ENCODE measurements at places on chromosomes 12 and 14.
A peak's percentile ranks its signal among the peaks of the same experiment; 100 is the strongest.

DNA sequence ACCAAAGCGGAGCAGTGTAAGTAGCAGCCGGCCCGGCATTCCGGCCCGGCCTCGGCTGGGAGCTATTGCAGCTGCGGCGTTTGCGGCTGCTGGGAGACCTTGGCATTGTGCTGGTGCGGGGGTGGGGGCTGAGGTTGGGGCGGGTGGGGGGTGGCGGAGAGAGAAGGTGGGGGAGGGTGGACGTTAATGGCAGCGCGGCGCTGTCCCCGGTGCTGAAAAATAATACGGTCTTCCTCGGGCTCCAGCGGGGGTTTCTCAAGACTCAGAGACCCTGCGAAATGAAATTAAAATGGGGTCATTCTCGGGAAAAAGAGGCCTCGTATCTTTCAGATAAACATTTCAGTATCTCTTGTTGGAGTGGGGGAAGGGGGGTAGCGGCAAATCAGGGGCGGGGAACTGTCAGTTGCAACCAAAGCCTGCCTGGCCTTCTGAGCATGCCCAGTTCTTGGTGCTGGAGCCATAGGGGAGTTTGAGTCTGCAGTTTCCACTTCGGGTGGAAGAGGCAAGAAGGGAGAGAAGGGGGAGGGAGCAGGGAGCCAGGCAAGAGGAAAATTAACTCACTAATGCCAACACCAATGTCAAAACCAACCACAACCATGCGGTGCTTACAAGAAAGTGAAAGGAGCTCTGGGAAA, 414 bp downstream of the UNC79 start:
- no peak for DNase-seq

GRCh38 chr12:109714141-109714912, 702 bp downstream of the FAM222A start:
- DNase-seq: peak; percentile 27

GRCh38 chr12:71300772-71301675, 138.6 kb upstream of the LGR5 start:
- DNase-seq: no peak

- DNase-seq: no peak
Measured at GRCh38 chr14:74936731-74937130, 13.7 kb upstream of the RPS6KL1 start.

GRCh38 chr14:58270628-58271027, 26.0 kb downstream of the PSMA3 start:
- DNase-seq: no peak

DNA sequence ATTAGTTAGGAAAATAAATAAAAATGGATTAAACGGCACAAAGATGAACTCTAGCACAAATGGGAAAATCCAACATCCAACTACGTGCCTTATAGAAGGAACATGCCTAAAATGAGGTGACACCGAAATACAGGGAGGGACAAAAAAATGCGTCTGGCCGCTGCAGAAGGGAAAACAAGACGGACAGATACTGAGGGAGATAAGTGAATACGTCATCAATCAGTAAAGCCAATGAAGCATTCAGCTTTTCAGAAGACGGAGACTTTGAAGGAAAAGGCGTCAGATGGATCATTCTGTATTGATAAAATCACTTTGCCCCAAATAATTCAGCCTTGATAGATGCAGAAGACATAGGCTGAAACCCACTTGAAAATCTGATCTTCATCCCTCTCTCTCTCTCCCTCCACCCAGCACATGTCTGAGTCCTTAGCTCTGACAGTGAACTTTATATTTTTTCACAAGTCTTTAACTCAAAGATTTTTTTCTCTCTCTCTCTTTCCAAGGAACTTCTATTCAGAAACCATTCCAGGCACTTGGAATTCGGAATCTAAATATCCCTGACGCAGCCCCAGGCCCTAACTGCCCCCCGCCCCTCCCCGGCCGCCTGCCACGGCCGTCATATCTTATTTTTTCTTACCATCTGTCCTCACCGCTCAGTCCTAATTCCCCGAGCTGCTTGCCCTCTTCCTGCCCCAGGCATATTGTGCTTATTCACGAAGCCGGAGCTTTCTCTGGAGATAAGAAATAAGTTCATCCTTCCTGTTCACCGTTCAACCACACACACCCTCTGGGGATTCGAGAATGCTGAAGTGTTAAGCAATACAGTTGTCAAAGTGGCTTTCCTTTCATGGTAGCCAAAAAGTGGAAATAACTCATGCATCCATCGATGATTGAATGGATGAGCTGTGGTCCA, 35.5 kb upstream of the RFLNA start:
- no peak for DNase-seq

GRCh38 chr14:31137214-31137889, 70.2 kb downstream of the HECTD1 start:
- DNase-seq: no peak

DNA sequence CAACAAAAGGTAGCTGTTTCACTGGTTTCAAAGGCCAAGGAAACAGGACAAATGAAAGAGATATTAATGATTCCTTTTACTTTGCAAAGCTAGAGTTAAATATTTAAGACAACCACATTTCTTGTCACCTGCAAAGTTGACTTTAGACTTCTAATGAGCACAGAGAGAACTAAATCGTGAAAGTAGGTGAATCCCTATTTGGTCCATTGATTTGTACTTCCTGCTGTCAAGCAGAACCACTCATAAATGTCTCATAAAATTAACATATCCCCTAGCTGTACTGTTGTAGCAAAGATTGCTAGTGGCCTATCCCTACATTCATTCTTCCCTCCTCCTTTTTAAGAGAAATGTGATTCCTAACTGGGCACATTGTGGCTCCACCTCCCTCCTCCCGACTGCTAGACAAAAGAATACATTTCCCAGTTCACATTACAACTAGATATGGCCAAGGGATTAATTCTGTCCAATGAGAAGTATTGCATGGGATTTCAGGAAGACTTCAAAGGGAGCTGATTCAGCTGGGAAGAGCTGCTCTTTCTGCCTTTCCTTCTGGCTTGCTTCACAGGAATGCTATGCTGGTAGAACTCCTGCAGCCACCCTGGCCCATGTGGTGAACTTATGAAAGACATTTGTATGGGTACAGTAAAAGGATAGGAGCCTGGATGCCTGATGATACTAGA, 227.5 kb upstream of the ABCD2 start:
- no peak for DNase-seq

- no peak for DNase-seq
Measured at GRCh38 chr12:81957631-81958030, 198.5 kb upstream of the PPFIA2 start.

- peak; percentile 36 for DNase-seq
Measured at GRCh38 chr14:65170768-65171507, 68.6 kb upstream of the MAX start.

DNA sequence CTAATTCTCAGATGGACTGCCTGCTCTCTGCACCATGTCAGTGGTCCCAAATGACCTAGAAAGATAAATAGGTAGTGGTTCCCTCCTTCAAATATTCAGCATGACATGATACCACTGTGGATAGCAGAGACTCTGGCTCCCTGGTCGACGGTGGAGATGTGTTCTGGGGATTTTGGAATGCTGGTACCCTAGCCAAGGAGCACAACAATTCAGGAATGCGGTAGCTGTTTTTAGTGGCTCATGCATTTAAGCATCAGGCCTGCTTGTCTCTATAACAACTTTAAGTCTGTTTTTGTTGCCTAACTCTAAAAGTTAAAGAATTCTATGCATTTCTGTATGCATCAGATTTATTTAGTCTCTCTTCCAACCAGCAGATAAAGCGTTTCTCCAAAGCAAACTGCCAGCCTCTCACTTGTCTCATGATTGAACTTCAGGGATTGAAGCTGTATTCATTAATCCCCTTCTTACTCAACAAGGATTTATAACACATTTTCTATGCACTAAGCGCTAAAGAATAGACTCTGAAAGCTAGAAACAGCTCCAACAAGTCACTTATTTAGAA, 164.9 kb upstream of the BMP4 start:
- DNase-seq: no peak

DNA sequence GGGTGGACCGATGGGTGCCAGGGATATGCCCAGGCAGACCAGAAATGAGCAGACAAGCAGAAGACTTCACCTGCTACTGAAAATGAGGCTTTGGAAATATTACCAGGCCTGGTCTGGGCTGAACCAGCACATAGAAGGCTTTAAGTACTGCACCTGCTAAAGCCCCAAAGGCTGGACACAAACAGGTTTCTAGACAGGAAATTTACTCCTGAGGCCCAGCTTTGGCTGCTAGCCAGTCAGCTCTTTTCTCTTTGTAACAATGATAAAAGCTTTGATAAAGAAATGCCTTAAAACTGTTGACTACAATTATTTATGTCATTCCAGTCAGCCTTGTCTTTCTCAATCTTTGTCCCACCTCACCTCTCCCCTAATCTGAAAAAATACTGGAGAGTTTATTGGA, 228.9 kb upstream of the EGLN3 start:
- DNase-seq: no peak

- no peak for DNase-seq
Measured at GRCh38 chr14:54699735-54700134, 132.8 kb downstream of the SAMD4A start.

DNA sequence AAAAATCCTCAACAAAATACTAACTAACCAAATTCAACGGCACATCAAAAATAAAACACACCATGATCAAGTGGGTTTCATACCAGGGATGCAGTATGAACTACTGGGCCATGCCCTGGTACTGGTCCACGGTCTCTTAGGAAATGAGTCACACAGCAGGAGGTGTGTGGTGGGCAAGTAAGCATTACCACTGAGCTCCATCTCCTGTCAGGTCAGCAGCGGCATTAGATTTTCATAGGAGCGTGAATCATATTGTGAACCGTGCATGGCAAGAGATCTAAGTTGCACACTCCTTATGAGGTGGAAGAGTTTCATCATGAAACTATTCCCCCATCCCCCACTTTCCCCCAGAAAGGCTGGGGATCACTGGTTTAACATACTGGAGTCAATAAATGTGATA, 6.7 kb upstream of the LGR5 start:
- no peak for DNase-seq

DNA sequence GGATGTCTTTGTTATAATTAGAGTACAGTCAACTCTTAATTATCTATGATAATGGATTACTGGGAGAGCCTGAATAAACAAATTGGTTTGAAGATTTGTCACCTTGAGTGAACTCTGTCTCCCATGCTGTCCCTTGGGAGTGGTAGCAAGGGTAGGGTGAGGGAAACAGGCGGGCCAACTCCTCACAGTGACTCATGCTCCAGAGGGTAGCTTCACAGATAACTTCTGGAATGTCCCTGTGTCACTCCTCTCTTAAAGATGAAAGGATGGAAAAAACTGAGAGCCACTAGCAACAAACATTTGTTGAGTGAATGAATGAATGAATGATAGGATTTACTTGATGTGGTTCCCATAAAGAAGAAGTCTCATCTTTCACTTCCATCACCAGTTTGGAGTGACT, 53.5 kb downstream of the RASSF9 start:
- DNase-seq: no peak

DNA sequence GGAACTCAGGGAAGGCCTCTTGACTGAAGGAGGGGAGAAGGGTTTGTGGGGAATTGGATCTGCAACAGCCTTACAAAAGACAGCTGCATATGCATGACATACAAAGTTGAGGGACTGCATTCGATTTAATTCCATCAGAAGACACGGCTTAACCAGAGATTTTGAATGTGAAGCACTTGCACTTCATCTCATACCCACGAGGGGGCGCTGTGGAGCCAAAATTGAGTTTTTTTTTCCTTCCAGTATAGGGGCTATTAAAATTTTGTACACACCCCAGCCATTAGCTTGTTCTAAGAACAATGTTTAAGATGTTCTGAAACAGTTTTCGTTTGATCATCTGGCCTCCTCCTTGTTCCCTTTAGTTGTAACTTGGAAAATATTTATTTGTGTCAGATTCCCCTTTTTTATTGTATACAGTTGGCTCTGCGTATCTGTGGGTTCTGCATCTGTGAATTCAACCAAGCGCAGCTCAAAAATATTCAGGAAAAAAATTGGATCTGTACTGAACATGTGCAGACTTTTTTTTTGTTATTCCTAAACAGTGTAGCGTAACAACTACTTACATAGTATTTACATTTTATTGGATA, 1.6 kb downstream of the SUDS3 start:
- peak; percentile 66 for DNase-seq

DNA sequence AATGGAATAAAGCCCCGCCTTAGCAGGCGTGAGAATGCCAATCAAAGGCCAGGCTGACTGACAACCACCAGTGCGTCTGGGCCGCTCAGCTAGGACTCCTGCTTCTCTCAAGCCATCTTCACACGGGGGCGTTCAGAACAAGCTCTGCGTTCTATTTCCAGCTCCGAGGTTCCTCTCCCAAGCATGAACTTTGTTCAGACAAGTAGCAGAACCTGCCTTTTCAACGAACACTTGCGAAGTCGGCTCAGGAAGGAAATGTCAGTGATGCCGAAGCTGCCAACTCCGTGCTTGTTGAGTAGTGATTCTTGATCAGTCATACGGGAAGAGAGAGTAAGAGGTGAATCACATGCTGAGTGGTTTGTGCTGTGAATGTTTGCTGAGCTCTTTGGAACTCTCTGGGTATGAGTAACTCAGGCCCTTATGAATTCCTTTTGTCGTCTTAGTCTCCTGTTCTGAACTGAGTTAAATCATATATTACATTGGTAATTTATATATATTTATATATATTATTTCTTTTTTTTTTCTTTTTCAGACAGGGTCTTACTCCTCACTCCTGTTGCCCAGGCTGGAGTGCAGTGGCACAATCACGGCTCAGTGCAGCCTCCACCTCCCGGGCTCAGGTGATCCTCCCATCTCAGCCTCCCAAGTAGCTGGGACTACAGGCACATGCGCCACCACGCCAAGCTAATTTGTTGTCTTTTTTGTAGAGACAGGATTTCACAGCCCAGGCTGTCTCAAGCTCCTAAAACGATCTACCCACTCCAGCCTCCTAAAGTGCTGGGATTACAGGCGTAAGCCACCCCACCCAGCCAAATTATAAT, 29.4 kb upstream of the BCL7A start:
- DNase-seq: peak; percentile 55

DNA sequence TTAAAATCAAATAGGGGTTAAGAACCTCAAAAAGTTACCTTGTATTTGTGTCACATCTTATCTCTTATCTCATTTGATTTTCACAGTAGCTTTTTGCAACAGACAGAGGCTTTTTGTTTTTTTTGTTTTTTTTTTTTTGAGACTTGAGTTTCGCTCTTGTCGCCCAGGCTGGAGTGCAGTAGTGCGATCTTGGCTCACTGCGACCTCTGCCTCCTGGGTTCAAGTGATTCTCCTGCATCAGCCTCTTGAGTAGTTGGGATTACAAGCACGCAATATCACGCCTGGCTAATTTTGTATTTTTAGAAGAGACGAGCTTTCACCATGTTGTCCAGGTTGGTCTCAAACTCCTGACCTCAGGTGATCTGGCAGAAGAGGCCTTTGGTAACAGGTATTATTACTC, 25.7 kb downstream of the RDH12 start:
- DNase-seq: no peak

Measured in stimulated activated naive CD4-positive, alpha-beta T cell treated with Interleukin-2 at 50 U/mL for 16 hours (primary cell).